Ovary (tissue), 10 donors: ENCODE measurements at places on chromosomes 4 and X. TPM values are rescaled to one million over a fixed set of nuclear protein-coding genes. Genes with fewer than 3 reads are reported as not detected.

TMEM31 gene
- 0.78 TPM for total RNA-seq

DNAAF6 gene
- total RNA-seq = not detected

ATP10D gene
- 10.1 TPM for total RNA-seq

TMEM47 gene
- 21.0 TPM for total RNA-seq

ZNF674 gene
- 11.5 TPM for total RNA-seq
